H54 (cell line): ENCODE measurements at places on chromosomes 5 and 9.

- DNase-seq, result no peak
Measured at GRCh38 chr5:95284572-95285408, at the start of gene MCTP1. Gene MCTP1, minus strand, starts transcription at chr5:95285094.

DNA sequence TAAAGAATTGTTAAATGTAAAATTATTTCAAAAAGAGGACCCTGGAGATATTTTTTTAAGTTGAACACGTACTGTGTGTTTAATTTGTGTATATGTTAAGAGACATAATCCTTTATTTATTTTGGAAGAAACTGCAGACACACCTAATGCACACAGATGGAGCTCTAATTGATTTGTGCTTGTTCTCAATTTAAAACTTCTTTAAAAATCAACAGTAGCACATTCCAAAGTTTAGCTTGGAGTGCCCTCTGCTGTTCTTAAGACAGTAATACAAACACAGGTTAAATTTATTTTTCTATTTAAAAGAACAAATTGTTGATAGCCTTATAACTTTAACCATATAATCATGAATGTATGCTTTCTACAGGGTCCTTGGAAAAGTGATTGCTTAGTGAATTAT lies 277.6 kb upstream of the ADAMTS16 start:
- DNase-seq, result no peak

GRCh38 chr9:9817176-9817575 lies 795.6 kb downstream of the PTPRD start:
- no peak for DNase-seq

GRCh38 chr9:4955836-4956235 lies 29.2 kb upstream of the JAK2 start:
- no peak for DNase-seq

GRCh38 chr5:22465177-22465576 lies 388.0 kb downstream of the CDH12 start:
- DNase-seq, result no peak

- DNase-seq, result no peak
Measured at GRCh38 chr5:154786414-154786813, 31.2 kb downstream of the LARP1 start.

DNA sequence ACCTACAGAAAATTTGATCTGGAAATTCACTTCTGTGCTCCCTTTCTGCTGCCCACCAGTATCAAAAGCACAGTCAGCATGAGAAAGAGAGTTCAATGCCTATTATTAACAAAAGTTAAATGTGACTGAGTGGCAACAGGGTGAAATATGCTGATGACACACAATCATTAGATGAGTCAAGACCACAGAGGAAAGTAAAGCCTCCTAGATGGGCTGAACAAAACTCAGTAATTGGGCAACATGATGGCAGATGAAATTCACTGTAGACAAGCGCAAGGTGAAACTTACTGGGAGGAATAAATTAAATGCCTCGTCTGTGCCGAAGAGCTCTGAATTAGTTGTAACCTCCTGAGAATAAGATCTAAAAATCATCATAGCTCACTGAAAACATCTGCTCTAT lies 752.8 kb downstream of the IRX1 start:
- no peak for DNase-seq

GRCh38 chr9:137305060-137305797 lies 3.2 kb upstream of the NRARP start:
- DNase-seq, result no peak
